NCI-H1092 (cell line): ENCODE measurements at places on chromosomes 4 and X.

- no peak for DNase-seq
Observed at GRCh38 chr4:78926826-78927225, 12.4 kb downstream of the PAQR3 start.

GRCh38 chr4:28557755-28558154 lies 1697.1 kb downstream of the STIM2 start:
- no peak for DNase-seq

DNA sequence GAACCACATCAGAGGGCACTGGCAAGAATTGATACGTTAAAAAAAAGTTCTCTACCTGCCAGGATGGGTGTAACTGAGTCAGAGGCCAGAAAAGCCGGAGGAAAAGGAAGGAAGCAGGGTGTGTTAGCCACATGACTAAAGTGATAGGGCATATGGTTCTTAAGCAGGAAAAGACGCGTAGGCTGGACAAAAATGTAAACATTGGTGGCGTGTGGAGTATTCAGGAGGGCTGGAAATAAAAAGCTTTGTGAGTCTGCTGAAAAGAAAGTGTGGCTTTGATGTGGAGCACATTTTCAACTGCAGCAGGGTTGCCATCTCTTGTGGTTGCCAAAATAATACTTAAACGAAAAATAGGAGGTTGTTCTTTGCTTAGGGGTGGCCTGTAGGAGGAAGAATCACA lies 186.5 kb upstream of the RPL34 start:
- DNase-seq = no peak

DNA sequence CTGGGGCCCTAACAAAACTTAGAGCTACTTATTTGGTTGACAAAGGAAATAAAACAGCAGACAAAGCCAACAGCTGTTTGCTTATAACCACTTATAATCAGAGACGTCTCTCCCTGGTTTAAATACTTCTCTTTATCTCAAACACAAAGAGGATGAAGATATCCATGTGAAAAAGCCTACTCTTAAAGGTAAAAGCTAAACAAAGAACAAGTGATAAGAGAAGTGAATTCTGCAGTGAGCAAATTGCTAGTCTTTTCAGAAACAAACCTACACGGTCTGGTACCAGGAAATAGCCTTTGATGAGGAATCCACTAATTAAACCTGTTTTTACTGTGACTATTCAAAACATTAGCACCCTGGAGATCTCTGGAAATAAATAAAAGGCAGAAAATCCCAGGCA lies 46.7 kb downstream of the GRIA3 start:
- DNase-seq = no peak
